CD4-positive, alpha-beta T cell treated with Interleukin-6 at 100 ng/mL for 8 hours (primary cell): ENCODE measurements at places on chromosomes 3 and 15.

DNA sequence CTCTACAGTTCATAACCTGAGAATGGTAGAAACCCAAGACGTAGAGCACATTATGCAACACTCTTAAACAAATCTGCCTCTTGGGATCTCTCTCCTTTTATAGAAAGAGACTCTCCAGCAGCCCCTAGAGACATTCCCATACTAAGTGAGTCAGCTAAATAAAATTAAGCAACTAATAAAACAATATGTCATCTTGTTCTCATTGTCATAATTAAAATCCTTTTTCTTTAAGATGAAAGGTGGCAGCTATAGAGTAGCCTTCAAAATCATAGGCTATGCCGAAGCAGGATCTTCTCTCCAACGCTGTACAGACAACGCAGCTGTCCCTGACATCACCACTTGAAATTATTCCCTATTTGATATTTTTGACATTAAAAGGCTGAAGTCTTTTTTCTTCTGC lies 790.0 kb downstream of the FHIT start:
- DNase-seq, result no peak

DNA sequence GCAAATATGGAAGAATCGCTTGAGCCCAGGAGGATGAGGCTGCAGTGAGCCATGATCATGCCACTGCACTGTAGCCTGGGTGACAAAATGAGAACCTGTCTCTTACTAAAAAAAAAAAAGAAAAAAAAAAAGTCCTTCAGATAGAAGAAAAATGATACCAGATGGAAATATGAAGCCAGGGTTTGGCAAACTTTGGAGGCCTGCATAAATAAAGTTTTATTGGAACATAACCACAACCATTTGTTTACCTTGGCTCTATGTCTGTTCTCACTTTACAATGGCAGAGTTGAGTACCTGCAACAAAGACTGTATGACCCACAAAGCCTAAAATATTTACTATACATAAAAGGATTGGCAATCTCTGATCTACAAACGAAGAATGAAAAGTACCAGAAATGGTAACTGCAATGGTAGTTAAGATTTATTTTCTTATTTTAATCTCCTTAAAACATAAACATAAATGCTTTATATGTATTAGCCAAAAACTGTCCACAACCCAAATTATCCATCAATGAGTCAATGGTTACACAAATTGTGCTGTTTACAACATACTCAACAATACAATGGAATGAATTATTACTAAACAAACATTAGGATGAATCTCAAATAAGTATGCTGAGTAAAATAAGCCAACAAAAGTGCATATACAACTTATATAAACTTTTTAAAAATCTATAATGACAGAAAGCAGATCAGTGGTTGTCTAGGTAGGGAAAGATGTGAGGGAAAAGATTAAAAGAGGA lies 41.8 kb downstream of the GOLGB1 start:
- no peak for DNase-seq

DNA sequence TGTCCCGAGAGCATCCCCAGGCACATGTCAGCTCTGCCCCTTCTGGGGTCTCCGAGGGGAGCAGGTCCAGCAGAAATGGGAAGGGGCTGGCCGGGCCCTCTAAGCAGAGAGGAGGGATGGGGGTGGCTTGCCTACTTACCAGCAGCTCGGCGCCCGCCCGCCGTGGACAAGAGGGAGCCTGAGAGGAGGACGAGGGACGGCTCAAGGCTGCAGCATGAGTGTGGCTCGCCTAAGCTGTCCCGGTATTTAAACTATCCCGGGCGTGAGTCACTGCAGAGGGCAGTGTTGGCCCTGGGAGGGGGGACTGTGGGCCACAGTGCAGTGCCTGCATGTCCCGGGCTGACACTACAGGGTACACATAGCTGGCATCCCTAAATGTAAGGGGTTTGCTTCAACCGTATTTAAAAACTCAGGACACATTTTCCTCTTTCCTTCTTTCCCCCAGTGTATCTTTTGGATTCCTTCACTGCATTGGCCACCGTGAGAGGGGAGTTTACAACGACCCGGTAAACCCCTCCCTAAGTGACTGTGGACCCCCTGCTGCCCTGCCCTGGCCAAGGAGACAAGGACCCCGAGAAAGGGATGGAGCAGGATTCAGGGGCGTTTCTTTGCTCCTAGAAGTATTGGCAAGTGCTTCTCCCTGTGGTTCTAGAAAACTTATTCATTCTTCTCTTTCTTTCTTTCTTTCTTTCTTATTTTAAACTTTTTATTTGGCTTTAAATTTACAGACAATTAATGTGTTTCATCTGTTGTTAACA lies at the start of gene LRRC15:
LRRC15 (minus strand) TSS at position 222 of the 758 bp plus-strand sequence. CDS start 8,700 bp downstream, outside the sequence.
- no peak for DNase-seq

DNA sequence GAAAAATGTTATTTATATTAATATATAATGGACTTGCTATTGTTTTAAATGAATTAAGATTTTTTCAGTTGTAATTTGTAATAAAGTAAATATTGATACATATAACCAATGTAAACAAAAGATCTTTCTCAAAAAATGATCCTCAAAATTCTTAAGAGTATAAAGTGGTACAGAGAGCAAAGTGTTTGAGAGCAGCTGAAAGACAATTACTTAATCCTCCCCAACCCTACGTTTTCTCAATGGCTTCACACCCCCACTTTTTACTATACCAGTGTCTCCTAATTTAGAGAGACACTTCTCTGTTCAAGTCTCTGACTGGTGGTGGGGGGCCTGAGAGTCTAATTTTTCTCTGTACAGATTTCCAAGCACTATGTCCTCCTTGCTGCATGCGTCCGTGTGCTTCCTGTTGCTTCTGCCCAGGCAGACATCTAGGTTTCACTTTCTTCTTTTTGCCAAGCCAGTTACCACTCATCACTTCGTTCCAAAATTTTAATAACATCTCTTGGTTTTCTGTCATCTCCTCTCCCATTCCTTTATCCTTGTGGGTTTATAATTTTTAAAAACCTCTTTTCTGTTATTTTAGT lies 276.3 kb upstream of the DNAJC19 start:
- no peak for DNase-seq

DNA sequence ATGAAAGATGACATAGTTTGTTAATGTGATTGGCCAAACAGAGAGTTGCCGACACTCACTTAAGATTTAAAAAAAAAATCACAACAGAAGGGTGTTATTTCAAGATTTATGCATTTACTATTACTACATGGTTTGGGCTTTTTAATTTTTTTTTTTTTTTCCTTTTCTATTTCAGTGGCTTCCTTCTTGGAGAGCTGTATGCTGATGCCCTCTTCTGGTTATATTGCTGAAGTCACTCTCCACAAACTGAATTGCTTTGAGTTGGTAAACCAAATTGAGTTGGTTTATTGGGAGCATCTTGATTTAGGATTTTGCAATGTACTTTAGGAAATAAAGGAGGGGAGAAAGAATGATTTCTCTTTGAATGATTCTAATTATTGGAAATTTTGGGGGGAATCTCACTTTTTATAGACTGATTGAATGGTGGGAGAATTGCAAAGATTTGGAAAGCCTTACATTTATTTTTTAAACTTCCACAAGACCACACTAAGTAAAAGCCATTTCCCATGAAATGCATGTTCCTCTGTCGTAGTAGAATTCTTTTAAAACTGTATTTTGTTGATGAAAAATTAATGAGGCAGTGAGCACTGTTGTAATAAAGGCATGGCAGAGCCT lies 186.6 kb upstream of the FEZF2 start:
- no peak for DNase-seq

GRCh38 chr3:82133070-82133606 lies 371.7 kb upstream of the GBE1 start:
- peak; percentile 10 for DNase-seq

- no peak for DNase-seq
Observed at GRCh38 chr3:115687721-115688120, 64.4 kb downstream of the GAP43 start.

GRCh38 chr3:46668116-46668515 lies 25.4 kb downstream of the ALS2CL start:
- DNase-seq, result no peak

DNA sequence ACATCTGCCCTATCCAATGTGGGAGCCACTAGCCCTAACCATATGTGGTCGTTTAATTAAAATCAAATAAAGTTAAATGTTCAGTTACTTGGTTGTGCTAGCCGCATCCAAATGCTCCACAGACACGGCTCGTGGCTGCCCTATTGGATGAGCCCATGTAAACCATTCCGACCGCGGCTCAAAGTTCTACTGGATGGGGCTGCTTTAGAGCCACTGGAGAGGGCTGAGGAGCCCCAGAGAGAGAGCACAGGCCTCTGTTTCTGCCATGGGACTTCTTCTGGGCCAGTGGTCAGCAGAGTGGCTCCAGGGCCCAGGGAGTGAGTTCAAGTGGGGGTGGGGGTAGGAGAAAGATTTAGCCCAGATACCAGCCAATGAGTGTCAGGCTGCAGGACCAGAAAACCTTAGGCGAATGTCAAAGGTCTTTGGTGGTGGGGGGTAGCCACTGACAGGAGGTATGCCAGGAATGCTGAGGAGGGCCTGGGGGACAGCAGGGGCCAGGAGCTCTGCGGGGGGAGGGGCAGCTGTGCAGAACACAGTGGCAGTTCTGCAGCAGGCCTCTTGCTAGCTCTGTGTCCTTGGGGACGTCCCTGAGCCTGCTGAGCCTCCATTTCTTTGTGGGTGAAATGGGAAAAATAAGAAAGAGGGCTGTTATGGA lies 30.1 kb downstream of the SPSB4 start:
- no peak for DNase-seq

- DNase-seq, result no peak
Observed at GRCh38 chr15:59457103-59457502, 19.1 kb downstream of the FAM81A start.

DNA sequence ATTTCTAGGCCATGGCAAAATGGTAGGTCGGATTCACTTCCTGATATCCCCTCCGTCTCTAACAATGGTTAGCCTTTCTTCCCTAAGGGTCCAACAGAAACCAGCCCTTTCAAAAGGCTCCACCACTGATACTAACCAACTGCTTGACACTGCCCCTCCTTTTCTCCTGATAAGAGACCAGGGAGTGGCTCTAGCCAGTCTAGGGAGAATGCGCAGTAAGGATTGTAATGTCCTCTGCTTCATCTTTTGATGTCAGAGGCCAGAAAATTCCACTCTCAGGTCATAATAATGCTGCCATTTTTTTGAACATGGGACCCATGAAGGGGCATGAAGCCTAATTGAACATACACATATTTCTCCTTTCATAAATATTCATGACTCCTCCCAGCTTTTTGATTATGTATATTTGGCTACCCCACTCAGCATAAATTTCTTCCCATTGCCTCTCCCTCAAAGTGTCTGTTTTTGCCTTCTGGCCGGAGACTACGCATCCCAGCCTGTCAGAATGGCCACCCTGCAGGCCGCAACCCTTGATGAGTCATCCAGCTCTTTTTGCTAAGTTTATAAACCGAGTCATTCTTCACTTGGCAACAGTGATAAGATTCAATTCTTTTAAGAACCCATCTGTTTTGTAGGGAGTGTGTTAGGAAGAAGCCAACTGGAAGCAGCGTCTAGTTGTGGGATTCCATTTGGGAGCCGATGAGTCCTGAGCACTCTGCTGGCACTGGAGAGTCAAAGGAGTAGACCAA lies 189.0 kb upstream of the MCTP2 start:
- no peak for DNase-seq

DNA sequence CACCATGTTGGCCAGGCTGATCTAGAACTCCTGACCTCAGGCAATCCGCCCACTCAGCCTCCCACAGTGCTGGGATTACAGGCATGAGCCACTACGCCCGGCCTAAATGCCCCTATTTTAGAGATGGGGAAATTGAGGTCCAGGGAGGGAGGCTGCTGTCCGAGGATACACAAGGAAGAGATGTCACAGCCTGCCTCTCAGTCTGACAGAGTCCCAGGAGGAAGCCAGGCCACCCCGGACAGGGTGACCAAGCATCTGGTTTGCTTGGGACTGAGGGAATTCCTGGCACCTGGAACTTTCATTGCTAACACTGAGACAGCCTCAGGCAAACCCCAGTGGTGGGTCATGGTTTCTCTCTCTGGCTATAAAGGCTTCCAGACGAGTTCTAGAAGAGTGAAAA lies 30.6 kb upstream of the ADAMTS7 start:
- no peak for DNase-seq

- DNase-seq, result no peak
Observed at GRCh38 chr3:38122712-38123290, 14.1 kb downstream of the ACAA1 start.

- peak; percentile 61 for DNase-seq
Observed at GRCh38 chr3:32391643-32392535, at the start of gene CMTM7. Gene CMTM7 (plus strand): TSS chr3:32391853. CDS start chr3:32391907, 54 bp downstream.

DNA sequence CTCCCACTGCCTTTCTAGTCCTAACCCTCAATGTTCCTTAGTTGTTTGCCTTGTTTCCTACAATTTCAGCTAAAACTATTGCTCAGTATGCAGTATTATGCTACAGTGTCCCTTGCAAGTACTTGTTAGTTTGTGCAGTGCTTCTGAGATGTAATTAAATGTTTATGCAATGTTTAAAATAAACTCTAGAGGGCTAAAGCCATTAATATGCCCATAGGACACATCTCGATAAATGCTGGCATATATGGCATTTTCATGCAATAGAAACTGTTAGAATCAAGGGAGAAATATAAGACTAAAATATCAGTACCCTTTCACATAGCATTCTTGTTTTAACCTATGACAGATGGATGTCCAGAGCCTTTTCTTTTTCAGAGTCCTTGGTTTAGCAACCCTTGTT lies 59.8 kb upstream of the ACKR4 start:
- no peak for DNase-seq

DNA sequence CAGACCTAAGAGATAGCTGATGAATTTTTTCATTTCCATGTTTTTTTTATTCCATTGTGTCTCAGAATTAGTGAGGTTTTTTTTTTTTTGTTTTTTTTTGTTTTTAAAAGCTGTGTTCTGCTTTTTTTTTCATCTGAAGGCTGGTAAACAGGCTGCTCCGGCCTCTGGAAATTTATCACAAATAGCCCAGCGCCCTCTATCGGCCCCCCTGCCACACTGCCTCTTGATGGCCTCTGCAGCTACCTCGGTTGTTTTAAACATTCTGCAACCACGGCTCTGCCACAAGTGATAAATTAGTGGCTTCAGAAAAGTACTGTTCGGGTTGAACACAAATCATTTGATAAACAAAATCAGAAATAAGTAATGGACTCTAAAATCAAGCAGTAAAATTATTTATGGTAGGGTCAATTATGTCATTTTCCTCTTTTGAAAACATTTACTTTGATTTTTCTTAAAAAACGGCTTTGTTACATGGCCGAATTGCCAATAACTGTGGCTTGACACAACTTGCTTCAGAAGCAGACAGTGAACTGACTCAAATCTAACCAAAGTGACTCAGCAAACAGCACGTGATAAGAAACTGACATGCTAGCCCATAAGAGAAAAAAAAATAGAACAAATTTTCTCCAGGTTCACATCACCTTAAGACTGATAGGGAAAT lies 87.8 kb downstream of the RSL24D1 start:
- peak; percentile 16 for DNase-seq

GRCh38 chr3:60757724-60758123 lies 493.5 kb downstream of the FHIT start:
- DNase-seq, result no peak
